ENCODE measurements at places on chromosomes 12 and 14. TPM values are rescaled to one million over a fixed set of nuclear protein-coding genes. Genes with fewer than 3 reads are reported as not detected.

The HCAR2 gene
- total RNA-seq = not detected

DNA sequence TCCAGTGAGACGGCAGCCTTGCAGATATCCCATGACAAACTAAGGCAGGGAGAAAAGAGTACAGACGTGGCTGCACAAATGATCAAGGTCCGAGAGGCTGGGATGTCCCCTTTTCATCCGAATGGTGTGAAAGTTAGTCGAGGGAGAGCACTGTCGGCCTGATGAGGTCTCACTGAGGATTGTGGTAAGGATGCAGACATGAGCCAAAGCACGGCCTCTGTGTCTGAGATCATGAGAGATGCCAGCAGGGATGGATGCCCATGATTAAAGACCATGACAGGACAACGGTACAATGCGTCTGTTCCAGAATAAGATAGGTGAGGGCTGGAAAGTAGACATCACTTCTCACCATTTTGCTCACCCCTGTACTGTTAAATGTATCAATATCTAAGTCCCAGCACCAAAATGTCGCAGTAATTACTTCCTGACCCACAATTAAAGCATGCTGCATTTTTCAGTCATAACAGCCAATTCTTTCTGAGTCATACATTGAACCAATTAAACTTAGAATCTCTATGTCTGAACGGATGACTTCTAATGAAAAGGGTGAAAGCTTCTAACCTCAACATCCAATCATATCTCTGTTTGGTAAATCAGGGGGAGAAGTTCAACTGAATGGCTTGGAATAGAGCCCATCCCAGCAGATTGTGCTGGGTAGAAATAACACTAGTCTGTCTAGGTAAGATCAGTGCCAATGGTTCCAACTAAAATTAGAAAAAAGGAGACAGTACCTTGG is 249.6 kb upstream of the SOX5 start:
- no peaks in the 10 kb centered on the region for H3K4me1 ChIP-seq
- H3K36me3 ChIP-seq = no peaks in the 10 kb centered on the region
- H3K27ac ChIP-seq = no peak overlapping the region
- no peak for DNase-seq

The RAN gene
- total RNA-seq = 2,242 TPM

- no peak overlapping the region for H3K27ac ChIP-seq
- H3K36me3 ChIP-seq = no peaks in the 10 kb centered on the region
- no peak for DNase-seq
Measured at GRCh38 chr14:47637753-47638152, 37.7 kb downstream of the MDGA2 start.

- H3K27ac ChIP-seq = no peak overlapping the region
- no peak for DNase-seq
- H3K4me3 ChIP-seq = no peak overlapping the region
- H3K27me3 ChIP-seq = no peaks in the 10 kb centered on the region
- H3K4me1 ChIP-seq = no peaks in the 10 kb centered on the region
Measured at GRCh38 chr12:44245932-44246331, 410.1 kb downstream of the TMEM117 start.

DNA sequence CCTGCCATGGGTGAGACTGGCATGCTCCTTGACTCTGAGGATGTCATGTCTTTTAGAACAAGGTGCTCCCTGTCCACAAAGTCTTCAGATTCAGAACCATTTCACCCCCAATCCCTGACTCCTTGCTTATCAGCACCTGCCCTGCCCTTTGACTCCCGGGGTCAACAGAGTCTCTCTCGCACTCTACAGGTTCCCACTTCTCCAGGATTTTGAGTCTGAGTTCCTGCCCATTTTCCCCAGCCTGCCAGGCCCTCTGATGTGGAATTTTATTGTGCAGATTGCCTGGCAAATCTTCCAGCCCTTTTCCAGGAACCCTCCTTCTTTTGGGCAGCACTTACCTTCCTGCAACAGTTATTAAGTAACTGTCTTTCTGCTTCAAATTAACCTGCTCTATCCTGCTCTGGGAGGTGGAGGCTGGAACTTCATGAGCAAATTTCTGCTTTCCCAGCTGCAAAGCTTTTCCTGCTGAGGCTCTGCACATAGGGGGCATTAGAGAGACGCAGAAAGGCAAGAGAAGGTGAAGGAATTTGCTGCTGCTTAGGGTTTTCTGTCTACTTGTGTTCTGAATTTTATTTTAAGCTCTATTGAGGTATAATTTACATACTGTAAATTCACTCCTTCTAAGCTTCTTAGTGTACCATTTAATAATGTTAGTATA is 259.1 kb downstream of the PCNX1 start:
- no peak for DNase-seq
- peaks cover 12% of the 10 kb centered on the region for H3K4me1 ChIP-seq
- H3K36me3 ChIP-seq = no peaks in the 10 kb centered on the region
- no peak overlapping the region for H3K4me3 ChIP-seq
- peaks cover 16% of the 10 kb centered on the region for H3K27me3 ChIP-seq

All from activated CD4-positive, alpha-beta T cell treated with anti-CD3 and anti-CD28 coated beads for 36 hours (primary cell).